Cortex of kidney (tissue), 1 donor: ENCODE measurements at places on chromosomes 1 and 21.

- DNase-seq: no peak
These were observed 29.2 kb upstream of the CNTN2 start for GRCh38 chr1:205013683-205014367.

DNA sequence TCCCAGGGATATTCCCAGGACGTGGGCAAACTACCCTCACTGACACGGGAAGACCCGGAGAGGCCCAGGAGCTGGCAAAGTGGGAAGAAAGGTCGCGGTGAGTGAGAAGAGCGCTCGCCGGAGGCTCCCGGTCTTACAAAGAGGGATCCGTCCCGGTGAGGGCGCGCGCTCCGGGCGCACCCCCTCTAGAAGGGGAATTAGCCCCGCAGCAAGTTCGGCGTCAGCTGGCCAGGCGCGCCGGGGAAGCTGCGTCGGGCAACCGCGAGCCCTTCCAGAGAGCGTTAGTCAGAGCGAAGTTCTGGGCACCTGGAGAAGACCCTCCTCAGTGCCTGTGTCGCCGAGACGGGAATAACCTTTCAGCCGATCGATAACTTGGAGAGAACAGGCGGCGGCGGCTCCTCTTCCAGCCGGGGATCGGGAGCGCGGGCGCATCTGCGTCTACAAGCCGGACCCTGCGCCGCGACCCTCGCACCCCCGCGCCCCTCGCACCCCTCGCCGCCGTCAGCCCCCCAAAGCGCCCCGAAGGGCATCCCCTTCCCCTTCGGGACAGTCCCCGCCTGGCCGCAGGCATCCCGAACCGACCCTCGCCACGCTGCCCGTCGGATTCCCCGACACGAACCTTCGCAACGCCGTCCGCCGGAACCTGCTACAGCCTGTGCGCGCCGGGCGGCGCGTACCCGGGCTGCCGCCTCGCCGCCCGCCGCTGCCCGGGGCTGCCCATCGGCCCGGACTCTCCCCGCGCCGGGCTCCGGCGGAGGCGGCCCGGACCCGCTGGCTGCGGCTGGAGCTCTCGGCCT lies 485 bp downstream of the SIPA1L2 start:
- DNase-seq: no peak

DNA sequence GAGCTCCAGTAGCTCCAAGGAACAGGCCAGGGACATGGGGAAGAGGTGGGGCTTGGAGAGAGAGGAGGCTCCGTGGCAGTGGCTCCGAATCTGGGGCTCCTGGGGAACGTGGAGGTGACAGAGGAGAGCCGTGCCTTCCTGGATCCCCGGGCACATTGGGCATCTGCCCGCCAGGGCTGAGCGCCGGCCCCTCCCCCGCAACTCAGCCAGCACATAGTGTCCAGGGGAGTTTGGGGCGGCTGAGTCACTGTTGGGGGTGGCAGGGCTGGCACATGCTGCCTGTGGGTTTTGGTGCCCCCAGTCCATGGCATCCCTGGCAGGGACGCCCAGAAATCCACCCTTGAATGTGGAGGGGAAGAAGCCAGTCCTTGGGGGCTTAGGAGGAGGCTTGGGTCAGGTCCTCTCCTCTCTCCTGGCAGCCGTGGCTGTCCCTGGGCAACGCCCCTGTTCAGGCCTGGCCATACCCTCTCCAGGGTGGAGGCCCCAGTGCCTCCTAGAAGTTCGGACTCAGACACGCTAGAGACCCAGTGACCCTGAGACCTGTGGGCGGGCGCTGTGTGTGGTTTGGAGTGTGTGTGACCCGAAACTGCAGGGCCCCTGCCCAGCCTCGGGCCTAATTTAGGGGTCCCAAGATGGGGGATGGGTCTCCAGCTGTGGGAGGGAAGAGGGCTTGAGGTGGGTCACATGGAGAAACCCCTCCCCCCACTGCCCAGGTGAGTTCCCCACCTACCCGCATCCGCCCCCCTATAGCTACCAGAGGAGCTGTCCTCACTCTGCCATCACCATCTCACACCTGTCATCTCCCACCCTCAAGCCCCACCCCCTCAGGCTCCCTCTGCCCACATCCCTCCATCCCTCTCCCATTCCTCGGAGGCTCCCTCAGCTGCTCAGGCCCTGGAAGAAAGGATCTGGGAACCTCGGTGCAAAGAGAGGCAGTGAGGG lies 1.6 kb downstream of the HSPB7 start:
- no peak for DNase-seq

- no peak for DNase-seq
These were observed 24.4 kb upstream of the TSPEAR start for GRCh38 chr21:44735821-44736220.

DNA sequence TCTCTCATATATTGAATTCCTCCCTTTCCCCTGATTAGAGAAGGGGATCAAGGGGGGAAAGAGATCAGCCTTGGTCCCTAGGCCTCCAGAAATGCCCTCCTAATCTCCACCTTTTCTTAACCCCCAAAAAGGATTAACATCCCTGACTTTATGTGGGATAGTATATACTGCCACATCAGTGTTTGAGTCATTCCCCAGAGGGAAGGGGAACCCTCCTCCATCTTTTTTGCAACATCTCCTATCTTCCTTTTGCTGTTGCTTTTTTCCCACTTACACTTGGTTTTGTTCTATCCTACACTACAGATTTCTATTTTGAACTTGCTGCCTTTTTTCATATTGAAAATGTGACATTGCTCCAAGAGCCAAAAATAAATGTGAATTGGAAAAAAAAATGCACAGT lies 65.4 kb upstream of the PODN start:
- no peak for DNase-seq

DNA sequence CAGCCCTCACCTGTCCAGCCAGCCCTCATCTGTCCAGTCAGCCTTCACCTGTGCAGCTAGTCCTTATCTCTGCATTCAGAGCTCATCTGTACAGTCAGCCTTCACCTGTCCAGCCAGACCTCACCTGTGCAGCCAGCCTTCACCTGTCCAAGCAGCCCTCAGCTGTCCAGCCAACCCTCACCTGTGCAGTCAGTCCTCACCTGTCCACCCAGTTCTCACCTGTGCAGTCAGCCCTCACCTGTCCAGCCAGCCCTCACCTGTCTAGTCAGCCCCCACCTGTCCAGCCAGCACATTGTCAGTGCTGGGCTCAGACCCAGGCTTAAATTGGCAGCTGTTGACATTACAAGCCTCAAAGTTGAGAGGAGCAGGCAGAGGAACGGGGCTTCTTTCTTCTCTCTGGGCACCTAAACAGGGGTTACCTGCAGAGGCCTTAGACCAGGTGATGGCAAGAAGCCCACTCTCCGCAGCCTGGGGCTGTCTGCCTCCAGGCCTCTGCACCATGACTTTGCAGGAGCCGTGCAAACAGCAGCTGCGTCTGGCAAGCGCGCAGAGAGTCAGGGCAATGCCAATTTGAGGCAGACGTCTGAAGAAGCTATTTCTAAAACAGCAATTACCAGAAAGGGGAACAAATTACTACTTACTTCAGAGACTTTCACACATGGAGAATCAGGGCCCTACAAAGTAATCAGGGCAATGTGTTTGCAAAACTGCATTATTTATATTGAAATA lies 506.1 kb downstream of the NPHP4 start:
- DNase-seq: no peak

GRCh38 chr1:205927676-205928075 lies 15.6 kb downstream of the SLC26A9 start:
- DNase-seq: no peak

DNA sequence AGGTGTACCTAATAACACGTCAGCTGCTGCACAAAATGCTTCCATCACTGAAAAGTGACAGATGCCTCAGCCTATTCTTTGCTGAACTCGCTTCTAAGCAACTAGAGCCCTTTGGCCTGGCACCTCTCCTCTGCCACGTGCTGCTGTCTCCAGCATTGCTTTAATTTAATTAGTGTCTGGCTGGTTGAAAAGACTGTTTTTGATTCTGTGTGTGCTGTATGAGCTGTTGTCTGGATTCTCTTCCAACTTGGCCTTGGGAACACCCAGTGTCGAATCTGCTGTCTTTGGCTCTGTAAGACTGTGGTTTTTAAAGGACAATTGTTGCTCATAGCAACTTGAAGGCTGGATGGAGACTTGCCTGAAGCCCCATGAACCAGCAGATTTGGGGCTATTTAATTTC lies 109.5 kb downstream of the PSMG1 start:
- DNase-seq: no peak

GRCh38 chr1:234554698-234555311 lies 55.2 kb downstream of the IRF2BP2 start:
- no peak for DNase-seq

GRCh38 chr1:173249349-173249748 lies 42.2 kb upstream of the TNFSF4 start:
- no peak for DNase-seq

DNA sequence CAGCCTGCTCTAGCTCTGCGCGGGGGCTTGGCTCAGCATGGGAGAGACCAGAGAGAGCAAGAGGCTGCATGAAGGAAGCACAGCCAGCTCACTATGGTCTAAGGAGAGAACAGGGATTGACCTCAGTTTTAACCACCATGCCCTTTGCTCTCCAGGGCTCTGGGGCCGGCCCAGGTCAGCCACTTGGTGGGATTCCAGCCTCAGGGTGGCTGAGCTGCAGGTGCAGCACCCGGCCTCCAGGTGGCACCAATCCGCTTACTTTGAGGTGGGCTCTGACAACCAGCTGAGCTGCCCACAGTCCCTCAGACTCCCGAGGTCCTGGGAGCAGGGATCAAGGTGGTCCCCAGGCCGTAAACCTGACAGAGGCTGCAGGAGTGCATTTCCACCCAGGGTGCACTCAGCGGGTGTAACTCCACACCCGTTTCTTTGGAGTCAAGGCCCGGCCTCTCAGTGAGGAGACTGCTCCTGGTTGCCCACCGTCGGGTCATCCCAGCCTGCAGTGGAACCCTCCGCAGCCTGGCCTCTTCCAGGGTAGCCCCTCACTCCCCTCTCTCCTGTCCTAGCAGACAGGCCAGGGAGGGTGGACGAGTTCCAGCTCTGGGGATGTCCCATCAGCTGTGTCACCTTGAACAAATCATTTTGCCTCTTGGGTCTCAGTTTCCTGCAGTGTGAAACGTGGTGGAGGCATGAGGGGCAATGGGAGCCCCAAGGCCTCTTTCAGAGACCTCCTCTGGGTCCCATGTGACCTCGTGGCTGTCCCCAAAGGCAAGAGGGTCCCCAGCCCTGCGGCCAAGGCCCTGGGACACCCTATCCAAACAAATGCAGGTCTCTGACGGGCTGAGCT lies 607 bp upstream of the LGR6 start:
- no peak for DNase-seq

DNA sequence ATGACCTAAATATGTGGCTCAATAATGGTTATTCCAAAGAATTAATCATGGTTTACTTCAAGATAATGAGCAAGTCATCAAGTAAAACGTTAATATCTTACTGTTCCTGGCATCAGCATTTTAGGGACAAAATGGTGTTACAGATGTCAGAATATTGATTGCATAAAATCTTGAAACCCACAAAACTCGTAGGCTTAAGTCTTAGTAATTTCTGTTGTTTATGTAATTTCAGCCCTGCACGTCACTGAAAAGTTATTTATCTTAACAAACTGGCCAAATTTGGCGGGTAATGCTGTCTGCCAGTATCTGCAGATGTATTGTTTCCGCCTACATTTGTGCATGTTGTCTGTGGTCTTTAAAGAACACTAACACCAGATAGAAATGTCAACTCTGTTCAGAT lies 25.8 kb downstream of the CDC7 start:
- DNase-seq: no peak

GRCh38 chr1:33972676-33973395 lies 109.0 kb downstream of the HMGB4 start:
- DNase-seq: no peak

- DNase-seq: no peak
These were observed 31.6 kb downstream of the TMCC2 start for GRCh38 chr1:205259324-205259832.

DNA sequence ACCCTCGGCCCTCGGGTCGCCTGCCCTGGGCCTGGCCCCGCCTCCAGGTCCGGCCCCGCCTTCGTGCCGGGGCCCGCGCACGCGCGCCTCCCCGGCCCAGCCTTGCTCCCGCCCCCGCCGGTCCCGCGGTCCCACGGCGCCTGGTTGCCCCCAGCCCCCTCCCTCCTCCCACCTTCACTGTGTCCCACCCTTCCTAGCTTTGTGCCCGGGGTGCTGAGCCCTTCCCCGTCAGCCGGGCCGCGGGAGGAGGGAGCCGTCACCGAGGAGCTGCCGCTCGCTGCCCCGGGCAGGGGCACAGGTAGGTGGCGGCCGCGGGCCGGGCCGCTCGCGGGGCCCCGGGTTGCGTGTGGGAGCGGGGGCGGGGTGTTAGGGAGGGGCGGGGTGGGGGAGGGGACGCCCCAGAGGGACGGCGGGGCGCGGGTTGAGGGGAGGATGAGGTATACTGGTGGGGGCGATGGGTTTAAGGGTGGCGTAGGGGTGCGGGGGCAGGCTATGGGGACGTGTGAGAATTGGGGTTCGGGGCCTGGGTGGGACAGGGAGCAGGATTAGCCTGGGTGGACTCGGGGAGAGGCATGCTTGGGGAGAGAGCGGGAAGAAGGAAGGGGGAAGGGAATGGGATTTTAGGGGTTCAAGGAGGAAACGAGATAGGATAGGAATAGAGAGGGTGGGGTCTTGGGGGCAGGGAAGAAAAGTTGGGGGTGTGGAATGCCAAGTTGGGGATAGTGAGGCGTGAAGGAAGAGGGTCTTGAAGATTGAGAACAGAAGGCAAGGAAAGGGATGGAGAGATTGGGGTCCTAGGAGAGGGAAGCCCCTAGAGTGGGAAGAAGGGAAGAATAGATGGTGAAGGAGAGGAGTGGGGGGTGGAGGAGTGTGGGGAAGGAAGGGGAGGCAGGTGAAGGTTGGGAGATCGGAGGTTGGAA lies at the start of gene LRRC42:
Gene LRRC42 (plus strand): TSS at position 99 of the 920 bp plus-strand sequence. CDS start 5,650 bp downstream, outside the sequence.
- DNase-seq: no peak

- no peak for DNase-seq
These were observed 34.1 kb upstream of the ADARB1 start for GRCh38 chr21:45040157-45040711.

DNA sequence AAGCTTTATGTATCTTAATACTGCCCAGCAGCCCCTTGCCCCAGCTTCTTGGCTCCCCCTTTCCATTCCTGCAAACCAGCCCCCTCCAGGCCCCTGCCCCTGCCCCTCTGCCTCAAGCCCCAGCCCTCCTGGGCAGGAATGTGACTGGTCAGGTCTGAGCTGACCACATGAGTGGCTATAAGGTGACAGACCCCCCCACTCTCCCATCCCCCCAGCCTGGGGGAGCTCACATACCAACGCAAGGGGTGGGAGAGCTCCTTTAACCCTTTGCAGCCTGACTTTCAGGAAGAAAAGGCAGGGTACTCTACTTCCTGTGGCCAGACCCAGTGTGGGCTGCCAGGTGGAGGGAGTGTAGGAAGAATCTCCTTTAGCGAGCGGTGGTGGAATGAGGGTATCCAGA lies 33.2 kb downstream of the AHDC1 start:
- DNase-seq: no peak

DNA sequence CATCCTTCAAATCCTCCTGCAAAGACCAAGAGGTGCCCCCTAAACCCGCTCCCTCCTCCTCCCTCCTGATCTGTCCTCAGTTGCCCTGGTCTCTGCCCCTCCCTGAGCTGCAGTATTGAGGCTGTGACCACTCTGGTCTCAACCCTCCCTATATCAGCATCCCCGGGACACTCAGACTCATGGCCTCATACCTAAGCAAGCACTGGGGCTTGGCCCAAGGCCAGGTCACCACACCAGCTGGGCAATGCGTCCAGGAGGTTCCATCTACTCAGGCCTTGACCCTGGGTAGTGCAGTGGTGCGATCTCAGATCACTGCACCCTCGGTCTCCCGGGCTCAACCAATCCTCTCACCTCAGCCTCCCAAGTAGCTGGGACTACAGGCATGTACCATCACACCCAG lies 9.8 kb downstream of the KIF17 start:
- DNase-seq: no peak

- DNase-seq: no peak
These were observed 15.8 kb upstream of the CDCA8 start for GRCh38 chr1:37676281-37677142.

- no peak for DNase-seq
These were observed 10.5 kb downstream of the RASSF5 start for GRCh38 chr1:206517784-206518183.
